ENCODE measurements at places on chromosomes 1 and 21.

GRCh38 chr1:79551321-79551720 is 544.8 kb upstream of the ADGRL4 start:
- DNase-seq: no peak

- DNase-seq: no peak
These were observed 39.4 kb upstream of the NGF start for GRCh38 chr1:115377411-115377810.

DNA sequence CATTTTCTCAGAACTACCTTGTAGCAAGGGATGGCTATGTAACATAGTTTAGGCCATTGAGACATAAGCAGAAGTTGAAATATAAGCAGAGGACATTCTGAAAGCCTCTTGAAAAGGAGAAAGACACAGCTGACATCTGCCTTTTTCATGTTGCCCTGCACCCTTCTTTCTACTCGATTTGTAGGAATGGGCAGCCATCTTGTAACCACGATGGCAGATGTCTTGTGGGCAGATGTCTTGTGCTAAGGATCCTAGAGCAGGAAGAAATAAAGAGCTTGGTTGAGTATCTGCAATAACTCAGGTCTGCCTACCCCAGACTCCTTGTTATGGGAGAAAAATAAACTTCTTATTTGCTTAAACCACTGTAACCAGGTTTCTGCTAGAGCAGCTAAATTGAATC is 351.0 kb downstream of the PDE4B start:
- DNase-seq: no peak

DNA sequence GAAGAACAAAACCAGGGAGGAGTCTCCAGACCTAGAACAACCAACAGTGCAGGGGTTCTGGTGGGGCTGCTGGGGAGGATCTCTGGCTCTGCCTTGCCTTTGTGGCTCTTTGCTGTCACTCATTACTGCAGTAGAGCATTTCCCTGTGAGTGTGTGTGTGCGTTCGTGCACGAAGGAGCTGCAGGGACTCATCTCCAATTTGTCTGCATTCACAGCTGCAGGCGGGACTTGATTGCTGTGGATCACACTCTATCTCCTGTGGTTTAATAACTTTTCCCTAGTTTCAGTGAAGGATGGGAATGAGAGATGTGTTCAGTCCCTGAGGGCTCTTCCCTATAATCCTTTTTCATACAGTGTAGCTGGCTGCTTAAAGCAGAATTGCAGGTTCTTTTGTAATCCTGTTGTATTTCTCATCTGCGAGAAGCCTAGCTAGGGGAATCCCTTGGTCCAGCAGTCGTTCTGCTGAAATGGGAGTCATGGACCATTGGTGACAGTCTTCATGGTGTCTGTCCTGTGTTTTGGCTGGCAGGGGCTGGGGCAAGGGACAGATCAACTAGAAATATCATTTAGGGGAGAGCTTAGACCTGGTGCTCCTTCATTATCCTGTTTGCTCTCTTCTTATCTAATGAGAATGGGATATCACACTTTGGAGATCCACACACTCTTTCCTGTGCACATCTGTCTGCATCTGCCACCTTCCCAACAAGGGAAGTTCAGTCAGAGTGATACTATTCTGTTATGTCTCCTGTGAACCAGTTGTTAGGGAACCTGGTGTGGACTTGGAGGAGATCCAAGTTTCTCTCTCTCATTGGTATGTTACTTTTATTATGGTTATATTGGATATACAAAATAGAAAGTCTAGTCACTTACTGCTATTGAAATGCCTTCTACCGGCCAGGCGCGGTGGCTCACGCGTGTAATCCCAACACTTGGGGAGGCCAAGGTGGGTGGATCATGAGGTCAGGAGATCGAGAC is 3.0 kb downstream of the PCP4L1 start:
- DNase-seq: no peak

DNA sequence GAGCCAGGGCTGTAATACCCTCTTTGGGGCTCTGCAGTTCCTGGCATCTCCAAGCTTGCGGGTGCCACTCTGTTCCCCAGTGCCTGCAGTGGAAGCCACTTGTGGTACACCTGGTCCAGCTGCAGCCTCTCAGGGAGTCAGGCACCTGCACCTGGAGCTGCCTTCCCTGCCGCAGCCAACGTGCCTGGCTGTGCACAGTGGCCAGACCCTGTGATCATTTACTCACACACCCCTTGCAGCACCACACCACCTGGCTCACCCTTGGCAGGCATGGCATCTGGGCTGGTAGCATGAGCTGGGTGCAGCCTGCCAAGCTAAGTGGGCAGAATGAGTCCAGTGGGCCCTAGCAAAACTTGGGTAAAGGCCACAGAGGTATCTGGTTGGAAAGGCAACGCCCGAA is 51.1 kb upstream of the NTPCR start:
- DNase-seq: no peak

- DNase-seq: no peak
These were observed 410.6 kb upstream of the DEPDC1 start for GRCh38 chr1:68907491-68907890.

- no peak for DNase-seq
These were observed 149.2 kb downstream of the CLIC6 start for GRCh38 chr21:34817821-34818661.

DNA sequence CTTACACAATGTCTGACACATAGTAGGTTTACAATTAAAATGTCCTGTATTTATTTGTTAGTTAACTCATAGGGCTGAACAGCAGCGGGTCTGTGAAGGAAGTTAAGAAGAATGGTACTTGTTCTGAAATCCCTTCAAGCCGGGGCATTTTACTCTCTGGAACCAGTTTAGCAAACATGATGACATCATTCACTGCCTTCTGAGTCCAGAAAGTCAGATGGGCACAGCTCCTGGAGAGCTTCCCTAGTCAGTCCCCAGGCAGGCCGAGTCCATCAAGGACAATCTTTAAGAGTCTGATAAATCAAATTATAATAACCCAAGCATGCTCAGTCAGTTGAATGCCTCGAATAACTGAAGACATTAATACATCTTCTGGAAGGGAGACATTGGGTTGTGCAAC is 125.4 kb upstream of the DAB1 start:
- DNase-seq: no peak

DNA sequence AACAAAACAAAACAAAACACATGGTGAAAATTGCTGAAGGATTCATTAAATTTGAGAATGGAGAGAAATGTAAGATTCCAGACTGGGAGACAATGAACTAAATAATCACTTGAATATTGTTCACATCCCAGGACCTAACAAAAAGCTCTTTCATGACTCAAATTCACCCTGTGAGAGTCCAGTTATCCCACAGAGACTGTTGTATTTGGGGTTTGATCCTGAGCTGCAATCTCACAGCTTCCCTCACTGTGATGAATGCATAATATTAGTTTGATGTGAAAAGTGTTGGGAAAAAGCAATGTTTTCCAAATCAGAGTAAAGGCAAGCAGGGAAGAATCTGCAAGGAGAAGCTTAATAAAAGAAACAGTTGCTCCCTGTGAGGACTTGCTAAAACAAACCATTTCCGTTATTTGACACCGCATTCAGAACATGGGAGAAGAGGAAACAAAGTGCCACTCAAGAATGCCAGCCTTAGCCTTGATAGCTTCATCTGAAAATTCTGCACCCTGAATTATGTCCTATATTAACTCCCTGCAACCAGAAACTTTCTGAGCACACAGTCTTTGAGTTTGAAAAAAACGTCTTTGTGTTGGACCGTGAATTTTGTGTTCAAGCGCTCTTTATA is 208.8 kb downstream of the DAB1 start:
- DNase-seq: no peak

DNA sequence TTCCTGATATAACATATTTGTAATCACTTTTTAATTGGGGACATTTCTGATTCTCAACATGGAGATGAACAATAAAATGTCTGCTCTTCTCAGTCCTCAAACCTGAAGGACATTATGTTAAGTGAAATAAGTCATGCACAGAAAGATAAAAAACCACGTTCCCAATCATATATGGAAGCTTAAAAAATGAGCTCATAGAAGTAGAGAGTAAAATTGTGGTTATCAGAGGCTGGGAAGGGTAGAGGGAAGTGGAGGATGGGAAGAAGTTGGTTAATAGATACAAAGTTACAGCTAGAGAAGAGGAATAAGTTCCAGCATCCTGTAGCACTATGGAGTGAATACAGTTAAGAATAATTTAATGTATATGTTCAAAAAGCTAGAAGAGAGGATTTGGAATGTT is 1.5 kb upstream of the CD48 start:
- no peak for DNase-seq

- no peak for DNase-seq
These were observed 36.8 kb upstream of the TENT5C start for GRCh38 chr1:117568999-117569398.

- no peak for DNase-seq
These were observed 127.8 kb downstream of the MACF1 start for GRCh38 chr1:39332291-39332690.

DNA sequence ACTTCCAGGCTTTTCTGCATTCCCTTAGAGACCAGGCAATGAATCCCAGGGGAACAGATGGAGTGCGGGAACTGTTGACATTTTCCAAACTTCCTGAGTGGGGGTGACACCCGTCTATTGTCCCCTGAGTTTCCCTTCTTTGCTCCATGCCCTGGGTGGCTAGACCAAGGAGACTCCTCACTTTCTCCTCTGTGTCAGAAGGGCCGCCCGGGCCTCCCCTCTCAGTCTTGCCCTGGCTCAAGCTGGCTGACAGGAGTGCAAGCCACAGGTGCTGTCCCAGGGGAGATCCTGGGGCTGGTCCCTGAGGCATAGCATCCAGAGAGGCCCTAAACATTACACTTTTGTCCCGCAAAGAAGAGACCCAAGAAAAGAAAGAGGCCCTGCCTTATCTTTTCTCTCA is 62.8 kb downstream of the DDX20 start:
- DNase-seq: no peak

- no peak for DNase-seq
These were observed 8.7 kb upstream of the SLC25A24 start for GRCh38 chr1:108208724-108209446.

DNA sequence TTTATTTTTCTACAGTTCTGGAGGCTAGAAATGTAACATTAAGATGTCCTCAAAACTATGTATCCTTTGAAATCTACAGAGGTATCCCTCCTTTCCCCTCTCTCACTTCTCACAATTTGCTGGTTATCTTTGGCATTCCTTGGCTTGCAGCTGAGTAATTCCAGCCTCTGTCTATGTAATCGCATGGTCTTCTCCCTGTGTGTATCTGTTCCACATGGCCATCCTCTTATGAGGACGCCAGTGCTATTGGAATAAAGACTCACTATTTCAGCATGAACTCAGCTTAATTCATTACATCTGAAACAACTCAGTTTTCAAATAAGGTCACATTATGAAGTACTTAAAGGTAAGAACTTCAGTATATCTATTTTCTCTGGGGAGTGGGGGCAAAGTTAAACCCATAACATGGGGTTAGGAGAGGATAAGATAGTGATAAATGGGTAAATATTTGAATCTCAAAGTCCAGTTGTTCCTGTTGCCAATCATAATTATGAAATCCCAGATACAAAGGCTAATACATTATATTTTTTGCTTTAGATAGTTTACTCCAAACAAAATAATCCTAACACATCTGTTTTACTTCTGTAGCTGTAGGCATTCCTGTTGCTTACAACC is 1290.8 kb downstream of the NCAM2 start:
- no peak for DNase-seq

GRCh38 chr1:36092166-36092797 is 3.6 kb downstream of the ADPRS start:
- DNase-seq: no peak

GRCh38 chr1:173445164-173445563 is 32.0 kb upstream of the PRDX6 start:
- no peak for DNase-seq

GRCh38 chr1:210081494-210081893 is 143.5 kb downstream of the SYT14 start:
- no peak for DNase-seq

GRCh38 chr1:224328644-224329043 is 1.3 kb downstream of the NVL start:
- no peak for DNase-seq

- no peak for DNase-seq
These were observed 59.4 kb downstream of the LAMC1 start for GRCh38 chr1:183082650-183083049.

- DNase-seq: no peak
These were observed 197.4 kb upstream of the GALNT2 start for GRCh38 chr1:229869687-229870086.
